ENCODE measurements at places on chromosomes 12 and 14. TPM values are rescaled to one million over a fixed set of nuclear protein-coding genes. Genes with fewer than 3 reads are reported as not detected.

IGF1 gene
- 1.1 TPM for total RNA-seq

GARIN6 gene
- total RNA-seq: not detected

ST8SIA1 gene
- total RNA-seq: 2.7 TPM

TMEM52B gene
- not detected for total RNA-seq

GPR65 gene
- 21.1 TPM for total RNA-seq

PLEKHH1 gene
- total RNA-seq: 0.19 TPM

PTPRQ gene
- not detected for total RNA-seq
